SJCRH30 (cell line): ENCODE measurements at places on chromosomes 1 and 21.
A peak's percentile ranks its signal among the peaks of the same experiment; 100 is the strongest.

DNA sequence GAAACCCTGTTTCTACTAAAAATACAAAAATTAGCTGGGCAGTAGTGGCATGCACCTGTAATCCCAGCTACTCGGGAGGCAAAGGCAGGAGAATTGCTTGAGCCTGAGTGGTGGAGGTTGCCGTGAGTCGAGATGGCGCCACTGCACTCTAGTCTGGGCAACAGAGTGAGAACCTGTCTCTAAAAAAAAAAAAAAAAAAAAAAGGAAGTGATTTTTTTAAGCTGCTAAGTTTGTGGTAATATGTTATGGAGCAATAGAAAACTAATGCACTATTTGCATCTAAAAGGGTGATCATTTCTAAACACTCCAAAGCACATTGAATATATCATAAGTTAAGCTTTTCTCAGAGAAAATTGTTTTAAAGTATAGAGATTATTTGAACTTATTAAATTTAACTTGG is 244.8 kb upstream of the SPAG17 start:
- no peak for DNase-seq

DNA sequence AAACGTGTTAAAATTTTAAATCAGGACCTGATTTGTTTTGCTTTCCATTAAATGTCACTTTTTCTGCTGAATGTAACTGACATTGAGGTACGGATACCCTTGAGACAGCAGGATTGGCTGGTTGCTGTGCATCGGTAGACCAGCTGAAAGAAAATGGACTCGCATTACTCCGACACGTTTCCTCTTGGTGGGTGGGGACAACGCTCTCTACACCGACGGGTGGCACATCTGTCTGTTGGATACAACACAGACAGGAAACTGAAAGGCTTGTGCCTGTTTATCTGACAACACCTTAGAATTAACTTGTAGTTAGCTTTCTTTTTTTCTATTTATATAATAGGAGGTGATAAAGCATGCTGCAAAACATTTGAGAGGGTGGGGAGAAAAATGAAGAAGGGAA is 19.4 kb downstream of the PRPF38A start:
- no peak for DNase-seq

DNA sequence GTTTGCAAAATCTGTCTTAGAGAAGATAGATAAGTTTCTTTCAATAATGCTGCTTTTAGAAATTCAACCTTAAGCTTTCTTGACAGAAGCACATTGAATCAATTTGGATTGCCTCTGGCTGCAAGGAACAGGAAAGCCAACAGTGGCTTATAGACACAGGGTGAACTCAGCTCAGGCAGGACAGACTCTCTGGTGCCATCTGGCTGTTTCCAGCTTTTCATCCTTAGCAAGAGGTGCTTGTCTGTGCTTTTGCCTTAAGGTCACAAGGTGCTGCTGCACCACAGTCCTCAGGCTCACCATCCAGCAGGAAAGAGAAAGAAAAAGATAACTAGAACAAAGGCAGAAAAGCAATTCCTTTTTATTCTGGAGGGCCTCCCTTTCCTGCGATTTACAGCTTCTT is 93.7 kb upstream of the ETS2 start:
- peak; percentile 27 for DNase-seq

- DNase-seq: peak; percentile 70
These were observed 1.7 kb upstream of the TMEM61 start for GRCh38 chr1:54978528-54979326.

- DNase-seq: peak; percentile 87
These were observed 10.6 kb downstream of the PLXNA2 start for GRCh38 chr1:208233546-208233945.

DNA sequence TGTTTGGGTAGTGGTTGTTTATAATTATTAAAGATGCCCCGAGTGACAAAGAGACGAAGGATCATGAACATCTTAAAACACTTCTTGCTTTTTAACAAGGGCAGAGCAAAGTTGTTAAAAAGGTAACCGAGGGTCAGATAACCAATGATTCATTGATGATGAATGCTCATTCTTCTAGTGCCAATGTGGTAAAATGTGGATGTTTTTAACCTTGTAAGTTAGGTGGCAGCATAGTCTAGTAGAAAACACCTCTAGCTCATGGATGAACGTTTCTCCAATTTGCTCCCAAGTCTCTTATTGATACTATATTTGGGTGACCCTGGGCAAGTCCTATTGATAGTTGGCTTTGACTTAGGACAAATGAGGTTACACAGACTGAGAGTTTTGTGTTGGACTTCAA is 167.9 kb downstream of the KIF26B start:
- no peak for DNase-seq

- no peak for DNase-seq
These were observed 14.4 kb upstream of the ENAH start for GRCh38 chr1:225667362-225667761.

DNA sequence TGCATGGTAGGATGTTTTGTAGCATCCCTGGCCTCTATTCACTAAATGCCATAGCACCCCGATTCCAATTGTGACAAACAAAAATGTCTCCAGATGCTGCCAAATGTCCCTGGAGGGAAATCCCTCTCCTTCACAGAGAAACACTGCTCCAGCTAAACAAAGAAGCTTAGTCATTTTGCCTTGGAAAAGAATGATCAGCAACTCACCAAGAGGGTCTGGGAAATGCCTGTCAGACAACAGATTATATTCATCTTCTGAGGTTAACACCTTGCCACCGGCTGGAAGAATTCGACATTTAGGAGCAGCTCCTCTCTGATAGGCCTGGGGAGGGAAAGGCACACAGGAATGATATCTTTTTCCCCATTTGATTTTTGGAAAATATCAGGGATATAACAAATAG is 84.4 kb downstream of the NIBAN1 start:
- DNase-seq: no peak

DNA sequence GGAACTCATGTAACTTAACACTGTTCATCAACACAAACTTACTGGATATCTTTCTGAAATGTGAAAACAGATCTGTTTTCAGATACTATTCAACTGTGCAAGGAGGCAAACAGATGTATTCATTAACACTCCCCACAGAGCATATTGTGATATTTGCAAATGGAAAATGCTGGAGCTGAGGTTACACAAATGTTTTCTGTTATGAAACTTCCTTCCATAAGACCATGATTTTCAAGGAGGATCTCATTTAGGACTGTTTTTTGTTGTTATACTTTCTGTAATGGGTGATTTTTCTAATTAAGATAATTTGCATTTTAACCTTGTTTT is 56.1 kb downstream of the GABPA start:
- DNase-seq: no peak

DNA sequence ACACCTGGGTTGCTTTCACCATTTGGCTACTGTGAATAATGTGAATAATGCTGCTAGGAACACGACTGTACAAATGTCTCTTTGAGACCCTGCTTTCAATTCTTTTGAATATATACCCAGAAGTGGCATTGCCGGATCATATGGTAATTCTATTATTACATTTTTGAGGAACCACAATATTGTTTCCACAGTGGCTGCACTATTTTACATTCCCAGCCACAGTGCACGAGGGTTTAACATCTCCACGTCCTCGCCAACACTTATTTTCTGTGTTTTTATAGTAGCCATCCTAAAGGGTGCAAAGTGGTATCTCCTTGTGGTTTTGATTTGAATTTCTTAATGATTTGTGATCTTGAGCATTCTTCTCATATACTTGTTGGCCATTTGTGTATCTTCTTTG is 15.7 kb downstream of the FHAD1 start:
- DNase-seq: no peak

- no peak for DNase-seq
These were observed 115.1 kb downstream of the SETD4 start for GRCh38 chr21:35945089-35945671.

DNA sequence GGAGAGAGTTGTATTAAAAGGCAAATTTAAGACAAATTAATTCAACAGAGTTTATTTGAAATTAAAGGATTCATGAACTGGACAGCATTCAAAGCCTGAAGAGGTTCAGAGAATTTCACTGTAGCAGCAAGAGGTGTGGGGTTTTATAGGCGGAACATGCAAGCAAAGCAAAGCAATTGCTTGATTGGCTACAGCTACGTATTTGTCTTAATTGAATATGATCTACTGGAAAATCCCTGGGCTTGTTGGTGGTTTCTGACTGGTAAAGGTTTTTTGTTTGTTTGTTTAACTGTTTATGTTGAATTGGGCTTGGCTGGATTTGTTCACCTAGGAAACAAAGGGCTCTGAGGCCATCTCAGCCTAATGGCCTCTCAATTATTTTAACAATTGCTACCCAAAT is 61.5 kb downstream of the KCNK1 start:
- DNase-seq: no peak

DNA sequence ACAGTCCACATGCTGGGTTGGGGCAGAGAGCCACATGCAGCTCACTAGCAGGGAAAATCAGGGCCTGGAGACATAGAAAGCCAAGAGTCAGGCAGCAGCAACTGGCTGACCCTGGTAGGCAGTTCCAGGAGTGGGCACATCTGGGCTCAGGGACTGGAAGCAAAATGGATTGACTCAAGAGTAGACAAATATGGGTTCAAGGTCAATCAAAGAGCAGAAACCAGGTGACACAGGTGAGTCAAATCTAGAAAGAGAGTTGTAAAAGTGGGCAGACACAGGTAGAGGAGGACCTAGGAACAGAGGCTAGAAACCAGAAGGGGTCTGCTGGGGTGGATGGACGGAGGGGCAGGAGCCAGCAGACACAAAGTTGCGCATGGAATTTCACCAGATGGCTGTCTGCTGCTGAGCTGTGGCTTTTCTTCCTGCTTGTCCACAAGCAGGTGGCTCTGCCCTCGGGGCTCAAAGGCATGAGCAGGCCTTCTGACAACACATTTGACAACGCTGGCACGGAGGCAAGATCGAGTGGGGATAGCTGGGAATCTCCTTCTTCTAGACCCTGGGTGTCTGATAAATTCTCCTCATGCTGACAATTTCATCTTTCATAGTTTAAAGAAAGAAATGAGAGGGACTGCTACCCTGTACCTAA is 40.8 kb upstream of the IGSF3 start:
- DNase-seq: peak; percentile 62

- no peak for DNase-seq
These were observed 48.7 kb downstream of the SMYD2 start for GRCh38 chr1:214329470-214330220.
